ENCODE measurements at places on chromosomes 2 and 18. TPM values are rescaled to one million over a fixed set of nuclear protein-coding genes. Genes with fewer than 3 reads are reported as not detected.

Gene KHK
- 6.2 TPM for total RNA-seq

Gene EGR4
- total RNA-seq, result not detected

Gene PTPN18
- total RNA-seq, result 16.7 TPM

Gene POTEJ
- total RNA-seq, result not detected

Gene GTF2A1L
- total RNA-seq, result 6.9 TPM

Data from occipital lobe (tissue), 3 donors.